Regular cardiac myocyte (primary cell): ENCODE measurements at places on chromosomes 6 and 20. TPM values are rescaled to one million over a fixed set of nuclear protein-coding genes. Genes with fewer than 3 reads are reported as not detected.

SMOC2 gene
- total RNA-seq: 0.28 TPM in 1 of 2 replicates, not detected in the other

HLA-F gene
- total RNA-seq: 3.8 and 16.3 TPM in 2 replicates

CST4 gene
- total RNA-seq: 0.77 and 1.7 TPM in 2 replicates

FBXO5 gene
- total RNA-seq: 4.5 and 32.6 TPM in 2 replicates

SLA2 gene
- total RNA-seq: under 0.01 TPM in 1 of 2 replicates, not detected in the other

BPIFB1 gene
- total RNA-seq: not detected in 2 replicates

TPX2 gene
- total RNA-seq: 17.5 and 86.1 TPM in 2 replicates

TGM3 gene
- 0.19 and 0.28 TPM in 2 replicates for total RNA-seq

CLIC5 gene
- total RNA-seq: under 0.01 TPM in 1 of 2 replicates, not detected in the other

MAFB gene
- under 0.01 and 0.19 TPM in 2 replicates for total RNA-seq

LKAAEAR1 gene
- total RNA-seq: 0.19 TPM in 1 of 2 replicates, not detected in the other

GJA1 gene
- 574 and 739 TPM in 2 replicates for total RNA-seq

CALHM5 gene
- 11.7 and 17.2 TPM in 2 replicates for total RNA-seq

PRDM13 gene
- not detected in 2 replicates for total RNA-seq

KCNK16 gene
- total RNA-seq: not detected in 2 replicates

TRIM31 gene
- total RNA-seq: not detected in 2 replicates

RIMS1 gene
- total RNA-seq: 17.1 and 39.5 TPM in 2 replicates

NR2E1 gene
- not detected in 2 replicates for total RNA-seq

CALHM6 gene
- 0.58 and 2.8 TPM in 2 replicates for total RNA-seq

SMAP1 gene
- total RNA-seq: 15.3 and 17.8 TPM in 2 replicates

WFDC10B gene
- not detected in 2 replicates for total RNA-seq

TFAP2A gene
- 0.85 TPM in 1 of 2 replicates, not detected in the other for total RNA-seq

ANGPT4 gene
- under 0.01 TPM in 1 of 2 replicates, not detected in the other for total RNA-seq
